ENCODE measurements at places on chromosomes 7 and 10.

DNA sequence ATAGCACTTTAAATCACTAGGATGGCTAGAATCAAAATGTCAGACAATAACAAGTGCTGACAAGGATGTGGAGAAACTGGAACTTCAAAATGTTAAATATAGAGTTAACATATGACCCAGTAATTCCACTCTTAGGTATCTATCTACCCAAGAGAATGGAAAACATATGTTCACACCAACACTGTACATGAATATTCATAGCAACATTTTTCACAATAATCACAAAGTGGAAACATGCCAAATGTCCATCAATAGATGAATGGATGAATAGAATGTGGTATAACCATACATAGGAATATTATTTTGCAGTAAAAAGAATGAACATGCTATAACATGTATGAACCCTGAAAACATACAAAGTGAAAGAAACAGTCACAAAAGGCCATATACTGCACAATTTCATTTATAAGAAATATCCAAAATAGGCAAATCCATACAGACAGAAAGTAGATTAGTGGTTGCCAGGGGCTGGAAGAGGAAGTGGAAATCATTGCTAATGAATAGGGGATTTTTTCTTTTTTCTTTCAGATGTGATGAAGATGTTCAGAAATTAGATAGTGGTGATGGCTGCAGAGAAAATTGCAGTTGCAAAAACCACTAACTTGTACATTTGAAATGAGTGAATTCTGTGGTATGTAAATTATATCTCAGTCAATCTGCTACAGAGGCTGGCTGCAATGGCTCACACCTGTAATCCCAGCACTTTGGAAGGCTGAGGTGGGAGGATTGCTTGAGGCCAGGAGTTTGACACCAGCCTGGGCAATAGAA, 93.0 kb downstream of the CPVL start:
- no peak for DNase-seq

GRCh38 chr7:99767662-99768061, 16.3 kb downstream of the CYP3A4 start:
- no peak for DNase-seq

DNA sequence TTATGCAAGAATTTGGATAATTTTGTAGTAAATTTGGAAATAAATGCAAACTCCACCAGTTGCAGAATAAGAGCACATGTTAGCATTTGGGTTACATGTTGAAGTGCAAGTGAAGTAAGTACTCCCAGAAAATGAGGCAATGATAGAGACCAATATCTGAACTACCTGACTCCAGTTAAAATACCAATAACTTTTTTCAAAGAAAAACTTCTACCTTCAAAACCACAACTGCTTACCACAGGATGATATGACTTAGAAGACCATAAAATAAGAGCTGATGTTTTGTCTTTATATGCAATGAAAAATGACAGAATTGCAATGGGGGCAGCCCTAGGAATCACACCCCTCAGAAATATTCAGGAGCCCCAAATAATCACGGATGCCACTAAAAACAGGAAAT, 561.6 kb upstream of the TEX47 start:
- DNase-seq = no peak

GRCh38 chr7:70410134-70410750, 721.7 kb upstream of the GALNT17 start:
- no peak for DNase-seq

GRCh38 chr7:101216860-101217387, 457 bp downstream of the PLOD3 start:
- DNase-seq = peak; percentile 37

DNA sequence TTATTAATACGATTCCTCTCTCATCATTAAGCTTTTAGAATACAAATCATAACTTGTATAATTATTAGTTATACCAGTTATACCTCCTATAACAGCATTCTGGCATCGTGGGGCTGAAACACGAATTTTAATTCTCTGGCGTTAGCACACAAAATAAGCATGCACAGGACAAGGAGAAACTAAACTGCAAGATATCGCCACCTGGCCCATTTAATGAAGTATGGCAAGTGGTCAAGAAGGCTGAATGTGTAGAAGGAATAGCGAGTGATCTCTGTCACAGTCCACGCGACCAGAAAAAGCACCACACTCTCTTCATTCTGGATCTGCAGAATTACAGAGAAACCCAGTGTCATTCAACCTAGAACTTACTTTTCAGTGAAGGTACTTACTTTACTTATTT, 18.1 kb downstream of the HACD1 start:
- no peak for DNase-seq

DNA sequence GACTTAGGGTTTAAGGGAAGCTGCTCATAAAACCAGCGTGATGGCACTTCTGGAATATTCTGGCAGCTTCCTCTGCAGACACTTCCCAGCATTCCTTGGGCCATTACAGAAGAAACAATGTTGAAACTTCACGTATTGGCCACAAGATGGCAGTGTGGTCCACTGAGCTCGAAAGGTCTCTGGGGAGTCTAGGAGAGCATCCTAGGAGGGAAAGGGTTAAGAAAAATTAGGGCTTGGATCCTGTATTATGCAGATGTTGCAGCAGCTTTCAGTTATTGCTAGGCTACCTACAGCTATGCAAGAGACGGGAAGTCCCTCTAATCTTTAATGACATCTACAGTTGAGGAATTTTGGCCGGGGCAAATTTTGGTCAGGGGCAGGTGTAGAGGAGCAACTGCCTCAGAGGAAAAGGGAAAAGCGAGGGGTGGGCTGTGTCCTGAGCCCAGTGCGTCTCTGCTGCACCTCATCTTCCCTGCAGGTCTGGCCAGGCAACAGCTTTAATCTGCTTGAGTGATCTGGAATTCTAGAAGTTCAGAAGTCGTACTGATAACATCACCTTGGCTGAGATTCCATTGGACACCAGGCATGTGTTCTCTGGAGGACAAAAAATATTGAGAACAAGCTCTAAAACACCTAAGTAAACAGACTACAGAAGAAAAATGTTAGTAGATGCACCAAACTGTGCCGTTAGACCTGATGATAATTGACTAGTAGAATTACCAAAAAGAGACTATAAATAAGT, 220.8 kb upstream of the PRSS58 start:
- no peak for DNase-seq

GRCh38 chr10:118497227-118497626, 98.2 kb downstream of the PRLHR start:
- DNase-seq = no peak

DNA sequence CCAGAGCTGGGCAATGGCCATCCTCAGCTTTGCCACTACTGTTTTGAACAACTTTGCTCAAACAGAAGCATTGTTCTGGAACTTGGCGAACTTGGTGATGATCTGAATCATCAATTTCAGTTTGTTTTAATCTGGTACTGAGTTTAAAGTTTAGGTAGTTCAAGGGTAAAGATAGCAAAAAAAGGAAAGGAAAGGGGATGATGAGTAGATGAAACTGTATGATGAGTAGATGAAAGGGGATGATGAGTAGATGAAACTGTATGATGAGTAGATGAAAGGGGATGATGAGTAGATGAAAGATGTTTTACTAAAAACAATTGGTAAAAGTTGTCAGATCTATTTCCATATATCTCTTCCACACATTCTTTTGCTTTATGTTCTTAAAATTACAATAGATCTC, 737.0 kb downstream of the LRMDA start:
- DNase-seq = no peak

DNA sequence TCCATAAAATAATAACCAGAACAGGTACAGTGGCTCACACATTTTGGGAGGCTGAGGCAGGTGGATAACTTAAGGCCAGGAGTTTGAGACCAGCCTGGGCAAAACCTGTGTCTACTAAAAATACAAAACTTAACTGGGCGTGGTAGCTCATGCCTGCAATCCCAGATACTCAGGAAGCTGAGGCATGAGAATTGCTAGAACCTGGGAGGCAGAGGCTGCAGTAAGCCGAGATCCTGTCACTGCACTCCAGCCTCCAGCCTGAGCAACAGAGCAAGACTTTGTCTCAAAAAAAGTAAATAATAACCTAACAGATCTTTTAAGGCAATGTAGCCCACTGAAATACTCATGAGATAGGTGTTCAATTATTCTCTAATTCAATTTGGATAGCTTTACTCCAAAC, 107.1 kb upstream of the ASAH2 start:
- no peak for DNase-seq

DNA sequence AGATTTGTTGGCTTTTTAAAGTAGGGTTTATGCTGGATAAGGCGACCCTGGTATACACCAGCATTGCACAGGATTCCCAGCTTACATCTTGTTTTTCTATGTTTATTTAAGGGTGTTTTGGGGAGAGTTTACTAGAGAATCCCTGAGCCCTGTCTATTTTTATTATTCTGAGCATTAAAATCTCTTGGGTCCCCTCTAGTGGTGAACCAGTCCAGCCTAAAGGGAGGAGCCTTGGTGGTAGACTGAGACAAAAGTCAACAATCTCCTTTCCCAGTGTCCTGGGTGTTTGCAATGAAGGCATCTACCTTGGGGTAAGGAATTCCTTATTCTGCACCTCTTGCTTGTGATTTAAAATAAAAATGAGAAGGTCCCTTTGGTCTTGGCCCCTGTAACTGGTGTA, 38.2 kb downstream of the ANTXRL start:
- DNase-seq = no peak

- no peak for DNase-seq
Measured at GRCh38 chr7:13153266-13153665, 465.8 kb downstream of the ARL4A start.

DNA sequence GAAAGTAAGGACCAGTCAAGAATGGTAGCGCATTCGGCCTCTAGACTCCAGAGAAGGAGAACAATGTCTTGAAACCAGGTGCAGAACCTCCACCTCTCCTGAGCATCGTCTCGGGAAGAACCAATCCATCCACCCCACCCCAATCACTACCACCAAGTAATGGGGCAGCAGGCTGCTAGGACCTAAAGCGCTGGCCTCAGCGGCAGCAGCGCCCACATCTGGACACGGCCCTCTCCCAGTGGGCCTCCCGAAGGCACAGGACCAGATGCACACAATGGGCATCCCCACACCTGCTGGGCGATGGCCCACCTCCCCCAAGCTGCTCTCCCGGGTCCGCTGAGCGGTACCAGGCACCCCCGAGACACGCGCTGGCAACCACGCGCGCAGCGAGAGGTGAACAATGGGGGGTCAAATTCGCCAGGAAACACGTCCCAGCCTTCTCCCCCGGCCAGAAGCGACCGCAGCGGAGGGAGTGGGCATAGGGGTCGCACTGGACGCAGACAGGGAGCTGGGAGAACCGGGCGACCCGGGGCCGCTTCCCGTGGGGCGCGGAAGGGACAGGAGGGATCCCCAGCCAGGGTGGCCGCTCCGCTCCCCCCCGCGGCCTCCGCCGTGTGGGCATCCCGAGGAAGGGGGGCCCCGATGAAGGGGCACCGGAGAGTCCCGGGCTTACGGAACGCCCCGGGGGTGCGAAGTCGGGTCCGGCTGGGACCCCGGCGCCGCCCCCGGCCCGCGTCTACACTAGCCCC, 506 bp downstream of the CTTNBP2 start:
- DNase-seq = no peak

GRCh38 chr10:79084012-79084971, 15.5 kb downstream of the ZMIZ1 start:
- no peak for DNase-seq

- DNase-seq = no peak
Measured at GRCh38 chr7:134845461-134845860, 66.0 kb downstream of the CALD1 start.

GRCh38 chr7:69246758-69247157, 351.5 kb upstream of the AUTS2 start:
- DNase-seq = no peak

DNA sequence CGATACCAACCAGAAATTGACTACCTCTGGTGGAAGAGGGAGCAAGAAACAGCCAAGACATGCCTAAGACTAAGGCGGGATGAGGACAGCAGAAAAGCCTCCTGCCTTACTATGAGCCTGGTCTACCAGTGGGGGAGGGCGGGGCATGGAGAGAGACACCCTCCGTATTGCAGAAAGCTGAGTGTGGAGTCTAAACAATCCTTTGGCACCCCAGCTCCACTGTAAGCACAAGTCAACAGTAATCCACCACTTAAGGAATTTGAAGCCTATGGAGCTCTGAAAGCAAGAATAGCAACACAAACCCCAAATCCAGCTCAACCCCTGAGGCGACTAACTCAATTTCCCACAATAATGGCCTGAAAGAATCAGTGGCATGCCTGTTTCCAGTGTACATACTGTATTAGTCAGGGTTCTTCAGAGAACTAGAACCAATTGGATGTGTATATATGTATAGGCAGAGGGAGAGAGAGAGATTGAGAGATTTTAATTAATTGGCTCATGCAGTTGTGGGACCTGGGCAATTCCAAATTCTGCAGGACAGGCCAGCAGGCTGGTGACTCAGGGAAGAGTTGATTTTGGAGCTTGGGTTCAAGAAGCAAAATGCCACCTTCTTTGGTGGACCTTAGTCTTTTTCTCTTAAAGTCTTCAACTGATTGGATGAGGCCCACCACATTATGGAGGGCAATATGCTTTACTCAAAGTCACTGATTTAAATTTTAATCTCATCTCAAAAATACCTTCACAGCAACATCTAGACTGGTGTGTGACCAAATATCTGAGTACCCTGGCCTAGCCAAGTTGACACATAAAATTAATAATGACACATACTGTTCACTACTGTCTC, 13.5 kb downstream of the PPIF start:
- peak; percentile 22 for DNase-seq

GRCh38 chr10:78548369-78548768, 514.7 kb downstream of the RPS24 start:
- DNase-seq = no peak

DNA sequence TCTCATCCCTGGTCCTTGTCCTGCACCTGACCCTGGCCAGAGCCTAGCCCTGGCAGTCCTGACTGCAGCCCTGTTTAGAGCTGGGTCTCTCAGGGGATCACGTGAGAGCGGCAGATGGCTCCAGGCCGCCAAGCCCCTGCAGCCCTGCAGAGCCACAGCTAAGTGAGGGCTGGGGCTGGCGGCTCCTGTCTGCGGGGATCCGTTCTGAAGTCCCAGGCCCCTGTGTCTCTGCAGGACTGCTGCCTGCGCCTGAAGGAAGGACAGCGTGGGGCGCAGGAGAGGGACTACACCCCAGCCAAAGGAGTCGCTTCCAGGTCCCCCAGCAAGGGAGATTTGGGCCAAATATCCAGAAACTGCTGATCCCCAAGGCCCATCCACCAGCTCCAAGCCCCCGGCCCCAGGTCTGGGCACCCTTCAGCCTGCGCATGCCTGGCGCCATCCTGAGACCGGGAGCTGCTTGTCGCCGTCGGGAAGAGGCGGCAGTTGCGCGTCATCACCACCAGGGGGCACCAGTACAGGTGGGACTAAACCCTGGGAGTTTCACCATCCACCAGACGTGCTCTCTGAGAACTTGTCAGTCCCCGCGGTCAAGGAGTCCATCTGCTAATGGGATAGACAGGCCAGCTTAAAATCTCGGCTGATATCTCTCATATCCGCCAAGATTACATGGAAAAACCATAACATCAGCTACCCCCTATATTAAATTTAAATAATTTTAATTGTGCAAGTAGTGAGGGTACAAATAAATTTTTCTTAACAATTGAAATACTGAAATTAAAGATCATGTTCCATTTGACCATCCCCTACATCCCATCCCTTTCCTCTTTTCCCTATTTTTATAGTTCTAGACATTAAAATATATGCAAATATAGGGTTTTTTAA, 25.1 kb upstream of the GHRHR start:
- DNase-seq = peak; percentile 74

- no peak for DNase-seq
Measured at GRCh38 chr7:91692800-91693199, 187.7 kb downstream of the MTERF1 start.

Measured in activated CD4-positive, CD25-positive, alpha-beta regulatory T cell treated with anti-CD3 and anti-CD28 coated beads, Interleukin-2, amount 50 U/mL, for 72 hours (primary cell).